ENCODE measurements at places on chromosomes 16 and 17.

- DNase-seq, result no peak
Observed at GRCh38 chr16:30901201-30902028, 5.0 kb downstream of the CTF1 start.

GRCh38 chr17:82327289-82327688 is 6.3 kb downstream of the SECTM1 start:
- DNase-seq, result no peak

DNA sequence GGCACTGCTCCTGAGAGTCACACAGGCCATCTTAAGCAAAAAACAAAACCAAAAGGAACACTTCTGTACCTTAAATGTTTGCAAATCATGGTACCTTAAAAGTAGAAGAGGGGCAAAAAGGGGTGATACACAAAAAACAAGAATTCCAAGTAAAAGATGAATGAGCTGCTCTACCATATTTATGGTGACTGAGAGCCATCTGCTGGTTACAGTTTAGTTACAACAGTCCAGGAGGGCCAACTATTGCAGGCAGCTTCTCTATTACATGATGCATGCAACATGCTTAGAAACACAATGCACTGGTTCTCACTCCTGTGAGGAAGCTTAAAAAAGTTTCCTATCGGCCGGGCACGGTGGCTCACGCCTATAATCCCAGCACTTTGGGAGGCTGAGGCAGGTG is 53.5 kb downstream of the STX8 start:
- peak; percentile 37 for DNase-seq

- DNase-seq, result no peak
Observed at GRCh38 chr17:34008125-34008524, 247.0 kb upstream of the CCL2 start.

DNA sequence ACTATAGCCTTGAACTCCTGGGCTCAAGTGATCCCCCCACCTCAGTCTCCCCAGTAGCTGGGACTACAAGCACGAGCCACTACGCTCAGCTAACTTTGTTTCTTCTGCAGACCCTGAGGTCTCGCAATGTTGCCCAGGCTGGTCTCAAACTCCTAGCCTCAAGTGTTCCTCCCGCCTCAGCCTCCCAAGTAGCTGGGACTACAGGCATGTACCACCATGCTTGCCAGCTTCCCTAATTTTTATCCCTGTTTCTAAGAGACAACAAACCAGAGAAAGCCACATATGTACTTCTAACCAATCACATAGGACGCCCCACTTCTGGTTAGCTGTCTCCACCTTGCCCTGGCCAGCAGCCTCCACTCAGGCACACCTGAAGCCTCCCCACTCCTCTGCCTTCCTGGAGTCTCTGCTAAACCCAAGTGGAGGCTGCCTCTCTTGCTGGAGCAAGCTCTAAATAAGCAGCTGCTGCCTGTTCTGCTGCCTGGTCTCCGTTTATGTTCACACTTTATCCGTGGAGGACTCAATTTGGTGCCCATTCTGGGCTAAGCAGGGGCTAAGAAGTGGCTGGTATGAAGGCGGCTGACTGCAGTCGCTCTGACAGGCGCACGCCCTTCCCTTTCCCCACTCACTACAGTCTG is 24.7 kb downstream of the NSMCE1 start:
- DNase-seq, result no peak

DNA sequence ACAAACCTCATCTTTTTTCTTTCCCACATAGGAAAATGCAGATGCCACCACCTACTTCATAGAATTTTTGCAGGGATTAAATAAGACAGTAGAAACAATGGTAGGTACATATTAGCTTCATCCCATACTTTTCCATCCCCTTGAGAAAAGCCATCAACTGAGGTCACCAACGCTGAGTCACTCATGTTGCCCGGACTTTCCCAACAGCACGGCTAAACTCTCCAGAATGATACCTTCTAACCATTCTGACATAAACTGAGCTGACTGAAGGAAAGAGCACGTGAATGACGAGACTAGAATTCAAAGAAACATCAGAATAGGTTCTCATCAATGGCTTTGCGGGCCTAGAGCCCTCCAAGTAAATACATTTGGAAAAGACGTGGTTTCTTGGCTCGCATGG is 146.0 kb upstream of the RCVRN start:
- DNase-seq, result no peak

DNA sequence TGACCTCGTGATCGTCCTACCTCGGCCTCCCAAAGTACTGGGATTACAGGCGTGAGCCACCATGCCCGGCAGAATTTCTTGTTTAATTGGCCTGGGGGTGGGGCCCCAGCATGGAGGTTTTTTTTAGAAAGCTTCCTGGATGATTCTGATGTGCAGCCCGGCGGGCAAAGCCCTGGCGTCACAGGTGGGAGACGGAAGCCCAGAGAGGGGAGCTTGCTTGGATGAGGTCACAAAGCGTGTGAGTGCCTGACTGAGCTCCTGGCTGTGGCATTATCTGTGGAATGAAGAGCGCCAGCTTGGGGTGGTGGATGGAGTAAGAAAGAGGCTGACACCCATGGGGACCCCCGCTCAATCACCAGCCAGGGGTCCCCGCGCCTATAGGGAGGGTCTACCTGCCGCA is 4.1 kb downstream of the VASN start:
- no peak for DNase-seq

GRCh38 chr16:68356249-68356918 is 45.6 kb downstream of the PRMT7 start:
- DNase-seq, result no peak

DNA sequence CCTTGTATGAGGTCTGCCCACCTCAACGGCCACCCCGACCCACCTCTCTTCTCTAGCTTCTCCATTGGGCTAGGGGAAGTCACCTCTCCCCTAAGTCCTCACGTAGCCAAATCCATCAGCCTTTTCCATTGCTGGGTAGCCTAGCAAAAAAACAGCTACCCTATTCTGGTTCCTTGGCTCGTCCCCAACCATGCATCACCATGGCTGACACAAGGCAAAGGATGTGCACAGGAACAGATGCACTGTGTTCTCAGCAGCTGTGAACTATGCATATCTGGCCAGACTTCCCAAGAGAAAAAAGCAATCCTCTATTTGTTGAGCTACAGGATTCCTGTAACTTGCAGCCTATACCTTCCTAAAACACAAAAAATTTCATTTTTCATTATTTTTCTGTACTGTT is 22.0 kb upstream of the FLCN start:
- no peak for DNase-seq

DNA sequence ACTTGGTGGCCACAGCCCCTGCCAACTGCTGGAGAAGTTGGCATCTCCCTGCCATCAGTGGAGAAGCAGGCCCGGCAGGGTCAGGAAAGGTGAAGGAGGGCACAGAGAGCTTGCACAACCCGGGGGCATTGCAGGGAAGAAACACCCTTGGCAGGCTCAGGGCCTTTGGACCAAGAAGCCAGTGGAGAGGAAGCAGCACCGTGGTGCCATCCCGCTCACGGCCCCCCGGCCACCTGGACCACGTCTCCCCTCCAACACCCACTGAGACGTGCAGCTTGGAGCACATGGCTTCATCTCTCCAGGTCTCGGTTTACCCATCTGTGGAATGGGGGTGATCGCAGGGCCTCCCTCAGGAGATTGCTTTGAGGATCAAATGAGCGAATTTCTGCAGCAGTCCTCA is 158.1 kb downstream of the RBFOX3 start:
- no peak for DNase-seq

DNA sequence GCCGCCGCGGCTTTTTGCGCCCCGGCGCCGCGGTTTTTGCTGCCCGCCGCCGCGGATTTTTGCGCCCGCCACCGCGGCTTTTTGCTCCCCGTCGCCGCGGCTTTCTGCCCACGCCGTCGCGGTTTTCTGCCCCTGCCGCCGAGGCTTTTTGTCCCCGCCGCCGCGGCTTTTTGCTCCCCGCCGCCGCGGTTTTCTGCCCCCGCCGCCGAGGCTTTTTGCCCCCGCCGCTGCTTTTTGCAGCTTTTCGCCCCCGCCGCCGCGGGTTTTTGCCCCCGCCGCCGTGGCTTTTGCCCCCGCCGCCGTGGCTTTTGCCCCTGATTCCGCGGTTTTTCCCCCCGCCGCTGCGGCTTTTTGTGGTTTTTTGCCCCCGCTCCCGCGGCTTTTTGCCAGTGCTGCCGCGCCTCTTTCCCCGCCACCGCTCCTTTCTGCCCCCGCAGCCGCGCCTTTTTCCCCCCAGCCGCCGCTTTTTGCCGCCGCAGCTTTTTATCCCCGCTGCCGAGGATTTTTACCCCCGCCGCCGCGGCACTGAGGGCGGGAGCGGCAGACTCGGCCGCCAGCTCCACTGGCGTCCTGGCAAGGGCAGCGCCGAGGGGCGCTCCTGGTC is 518.6 kb upstream of the WSB1 start:
- DNase-seq, result no peak

GRCh38 chr16:19589771-19590302 is 34.3 kb downstream of the VPS35L start:
- no peak for DNase-seq

DNA sequence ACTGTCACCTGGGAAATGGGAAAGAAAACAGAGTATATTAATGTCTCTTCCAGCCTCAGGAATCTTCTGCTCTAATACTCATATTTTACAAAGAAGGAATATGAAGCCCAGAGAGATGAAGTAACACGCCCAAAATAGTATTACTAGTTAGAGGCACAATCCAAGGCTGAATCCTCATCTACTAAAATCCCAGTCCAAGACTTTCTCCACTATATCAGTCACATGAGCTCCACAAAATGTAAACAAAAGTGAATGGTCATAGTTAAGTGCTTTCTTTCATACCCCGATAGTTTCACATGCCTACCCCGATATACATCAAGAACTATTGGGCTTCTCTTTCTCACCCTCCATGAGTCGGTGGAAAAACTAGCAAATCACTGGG is 965 bp downstream of the INTS2 start:
- peak; percentile 3 for DNase-seq

DNA sequence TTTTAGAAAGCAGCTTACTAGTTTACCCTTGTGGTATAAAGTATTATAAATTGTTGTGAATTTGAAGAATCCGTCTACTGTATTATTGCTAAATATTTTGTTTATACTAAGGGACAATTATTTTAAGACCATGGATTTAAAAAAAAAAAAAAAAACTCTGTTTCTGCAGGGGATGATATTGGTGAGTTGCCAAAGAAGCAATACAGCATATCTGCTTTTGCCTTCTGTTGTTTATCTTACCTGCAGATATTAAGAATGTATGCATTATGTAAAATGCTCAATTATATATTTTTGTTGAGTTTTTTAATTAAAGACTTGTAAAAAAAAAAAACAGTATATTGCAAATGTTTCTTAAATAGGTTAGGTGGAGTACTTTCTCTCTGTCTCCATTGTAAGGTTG is 19.4 kb downstream of the WSB1 start:
- DNase-seq, result no peak

DNA sequence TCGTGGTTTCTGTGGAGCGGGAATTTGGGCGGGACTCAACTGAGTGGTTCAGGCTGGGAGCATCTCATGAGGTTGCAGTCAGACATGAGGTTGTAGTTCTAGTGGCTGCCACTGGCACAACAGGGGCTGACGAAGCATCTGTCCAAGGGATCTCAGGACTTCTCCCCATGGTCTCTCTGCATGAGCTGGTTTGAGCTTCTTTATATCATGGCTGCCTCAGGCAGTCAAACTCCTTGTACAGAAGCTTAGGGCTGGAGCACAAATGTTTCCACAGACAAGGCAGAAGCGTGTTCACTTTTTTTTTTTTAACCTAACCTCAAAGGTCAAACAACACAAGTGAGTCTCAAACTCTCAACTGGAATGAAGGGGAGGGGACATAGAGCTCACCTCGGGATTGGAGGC is 243.3 kb downstream of the MSI2 start:
- no peak for DNase-seq

- DNase-seq, result no peak
Observed at GRCh38 chr17:82647593-82648164, 565 bp downstream of the WDR45B start.

- no peak for DNase-seq
Observed at GRCh38 chr16:75236232-75236631, 15.2 kb downstream of the BCAR1 start.

- no peak for DNase-seq
Observed at GRCh38 chr16:24775455-24775854, 46.0 kb downstream of the TNRC6A start.

DNA sequence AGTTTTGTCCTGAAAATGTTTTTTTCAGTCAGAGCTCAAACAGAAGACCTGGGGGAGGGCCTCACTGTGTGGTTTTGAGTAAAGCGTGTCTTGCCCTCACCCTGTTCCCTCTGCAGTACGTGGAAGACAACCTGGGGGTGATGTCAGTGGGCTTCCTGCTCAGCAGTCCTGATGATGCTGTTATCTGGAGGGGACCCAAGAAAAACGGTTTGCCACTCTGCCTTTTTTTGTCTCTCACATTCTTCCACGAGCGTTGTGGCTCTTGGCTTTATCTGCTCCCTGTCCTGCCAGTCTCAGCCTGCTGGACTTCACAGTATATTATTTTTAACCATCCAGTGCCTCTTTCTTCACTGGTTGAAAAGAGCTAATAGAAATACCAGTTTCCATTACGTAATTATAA is 12.9 kb downstream of the NUBP1 start:
- DNase-seq, result no peak

DNA sequence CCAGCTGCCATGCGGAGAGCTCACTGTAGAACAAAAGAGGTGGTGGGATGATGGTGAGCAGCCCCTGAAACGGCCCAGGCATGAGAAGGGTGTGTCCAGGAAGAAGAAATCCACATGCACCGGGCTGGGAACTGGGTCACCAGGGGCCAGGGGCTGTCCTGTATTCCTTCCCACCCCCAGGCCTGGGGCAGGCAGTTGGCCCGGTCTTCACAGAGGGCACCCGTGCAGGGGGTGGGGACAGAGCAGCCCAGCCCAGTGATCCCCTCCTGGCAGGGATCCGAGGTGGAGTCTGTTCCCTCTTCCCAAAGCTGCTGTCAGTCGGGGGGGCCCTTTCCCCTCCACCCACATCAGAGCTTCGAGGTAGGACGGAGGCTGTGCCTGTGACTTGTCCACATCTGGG is 9.2 kb downstream of the HS3ST6 start:
- no peak for DNase-seq

GRCh38 chr17:40445751-40446468 is 2.7 kb downstream of the IGFBP4 start:
- no peak for DNase-seq

GRCh38 chr17:32159586-32160438 is 17.5 kb downstream of the RHOT1 start:
- DNase-seq, result no peak

DNA sequence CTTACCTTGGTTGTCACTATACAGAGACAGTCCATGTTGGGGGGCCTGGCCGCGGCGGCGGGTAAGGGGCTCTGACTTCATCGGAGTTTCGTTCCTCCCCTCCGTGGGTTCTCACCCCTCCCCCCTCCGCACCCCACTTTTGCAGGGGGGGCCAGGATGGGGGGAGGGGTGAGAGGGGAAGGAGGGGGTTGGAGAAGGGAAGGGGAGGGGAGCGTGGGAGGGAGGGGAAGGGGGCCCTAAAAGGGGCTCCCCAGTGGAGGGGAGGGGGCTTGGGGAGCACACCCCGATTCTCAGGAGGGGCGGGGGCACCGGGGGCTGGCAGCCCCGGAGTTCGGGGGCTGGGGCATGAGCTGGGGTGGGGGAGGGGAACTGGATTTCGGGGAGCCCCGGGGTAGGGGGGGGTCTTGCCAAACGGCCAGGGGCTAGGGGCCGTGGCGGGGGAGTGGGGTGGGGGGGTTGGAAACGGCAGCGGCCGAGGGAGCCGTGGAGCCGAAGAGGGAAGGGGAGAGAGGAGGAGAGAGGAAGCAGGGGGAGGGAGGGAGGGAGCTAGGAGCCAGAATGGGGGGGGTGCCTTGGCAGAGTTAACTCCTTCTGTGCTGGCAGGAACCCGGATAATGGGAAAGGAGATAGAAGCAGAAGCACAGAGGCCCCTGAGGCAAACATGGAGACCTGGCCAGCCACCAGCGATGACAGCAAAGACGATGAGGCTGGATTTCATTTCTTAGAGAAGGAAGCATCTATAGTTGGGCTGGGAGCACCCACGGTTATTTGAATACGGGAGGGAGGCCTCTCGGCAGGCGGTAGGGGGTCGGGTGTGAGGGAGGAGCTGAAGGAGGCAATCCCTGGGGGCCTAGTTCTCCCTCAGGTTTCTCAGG is 2.3 kb downstream of the DLG4 start:
- DNase-seq, result no peak

Measured in non-pigmented ciliary epithelial cell (primary cell).